ENCODE measurements at places on chromosomes 11 and 22. TPM values are rescaled to one million over a fixed set of nuclear protein-coding genes. Genes with fewer than 3 reads are reported as not detected.

The MS4A7 gene
- not detected for total RNA-seq

The HMBS gene
- total RNA-seq: 10.9 TPM

The TNNT3 gene
- total RNA-seq: not detected

The OR52N4 gene
- not detected for total RNA-seq
